Stimulated activated CD4-positive, alpha-beta T cell treated with anti-CD3 and anti-CD28 coated beads, Interleukin-1b, Interleukin-23, amount 100 ng/mL, for 1 hour (primary cell): ENCODE measurements at places on chromosomes 11 and 22.

- no peak for DNase-seq
Measured at GRCh38 chr11:60482361-60482760, 10.2 kb upstream of the MS4A12 start.

- no peak for DNase-seq
Measured at GRCh38 chr11:105780781-105781525, 171.1 kb downstream of the GRIA4 start.

GRCh38 chr11:96267496-96268032 lies 75.4 kb downstream of the MAML2 start:
- DNase-seq = no peak

- no peak for DNase-seq
Measured at GRCh38 chr22:26345496-26345895, 83.6 kb upstream of the ASPHD2 start.

- DNase-seq = no peak
Measured at GRCh38 chr11:68373189-68373814, 60.9 kb downstream of the LRP5 start.

DNA sequence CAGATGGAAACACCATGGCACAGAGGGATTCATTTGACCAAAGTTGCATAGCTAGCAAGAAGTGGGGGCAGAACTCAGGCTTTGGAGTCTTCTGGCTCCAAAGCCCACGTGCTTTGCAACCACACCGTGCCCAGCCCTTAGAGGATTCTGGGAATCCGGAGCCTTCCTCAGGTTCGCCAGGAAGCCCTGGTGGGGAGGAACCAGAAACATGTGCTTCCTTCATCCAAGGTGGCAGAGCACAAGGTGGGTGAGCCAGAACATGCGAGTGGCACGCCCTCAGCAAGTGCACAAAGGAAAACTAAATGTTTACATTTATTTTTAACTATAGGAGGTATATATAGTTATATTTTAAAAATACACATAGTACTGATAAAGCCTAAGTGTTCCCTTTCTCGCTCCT lies 151.9 kb upstream of the NECTIN1 start:
- no peak for DNase-seq

- no peak for DNase-seq
Measured at GRCh38 chr11:92391364-92391763, 166.7 kb downstream of the FAT3 start.

DNA sequence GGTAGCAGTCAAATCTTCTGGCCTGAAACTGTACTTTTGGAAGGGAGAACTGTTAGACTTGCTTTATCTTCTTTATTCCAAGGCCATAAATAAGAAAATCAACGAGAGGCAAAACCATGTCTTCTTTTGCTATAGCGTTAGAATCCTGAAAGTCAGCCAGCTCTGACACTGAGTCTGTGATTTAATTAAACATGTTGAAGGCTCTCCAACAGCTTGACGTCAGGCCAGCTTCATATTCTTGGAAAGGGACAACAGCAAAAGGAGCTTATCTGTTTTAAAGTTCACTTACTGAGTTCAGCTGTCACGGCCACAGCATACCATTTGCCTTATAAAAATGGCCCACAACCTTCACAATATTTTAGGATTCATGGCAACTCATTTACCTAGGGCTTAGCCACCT lies 131.0 kb upstream of the LDLRAD3 start:
- DNase-seq = no peak
